ENCODE measurements at places on chromosomes 7 and 10.

DNA sequence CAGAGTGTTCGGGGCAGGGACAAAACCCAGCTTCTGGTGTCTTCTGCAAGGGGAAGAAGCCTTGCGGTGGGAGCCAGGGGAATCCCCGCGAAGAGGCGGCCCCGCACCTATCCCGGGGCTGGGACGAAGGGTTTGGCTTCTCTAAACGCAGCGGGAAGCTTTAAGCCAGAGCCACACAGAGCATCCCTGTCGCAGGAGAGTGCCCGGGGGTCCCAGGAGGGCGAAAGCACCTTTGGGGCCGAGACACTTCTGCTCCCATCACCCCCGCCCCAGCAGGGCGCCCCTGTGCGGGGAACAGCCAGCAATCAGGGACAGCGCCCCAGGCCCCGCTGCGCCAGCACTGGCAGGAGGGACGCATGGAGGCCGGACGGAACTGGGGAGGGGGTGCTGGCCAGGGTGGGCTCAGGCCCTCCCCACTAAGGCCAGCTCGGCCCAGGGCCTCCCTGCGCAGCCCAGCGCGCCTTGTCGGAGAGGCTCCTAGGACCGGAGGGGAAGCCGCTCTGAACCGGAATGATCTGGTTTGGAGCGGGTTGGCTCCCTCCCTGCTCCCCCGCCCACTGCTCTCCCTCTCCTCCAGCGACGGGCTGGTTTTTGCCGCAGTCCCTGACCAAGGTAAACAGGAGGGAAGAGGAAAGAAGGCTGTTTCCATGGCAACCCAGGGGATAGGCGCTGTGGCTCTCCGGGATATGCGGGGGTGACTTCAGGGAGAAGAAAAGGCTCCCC is 63.9 kb downstream of the TMEM209 start:
- peak; percentile 83 for DNase-seq

- DNase-seq: no peak
These were observed 361.0 kb downstream of the PHTF2 start for GRCh38 chr7:78159545-78159944.

GRCh38 chr10:44313761-44314165 is 71.1 kb downstream of the CXCL12 start:
- DNase-seq: no peak

GRCh38 chr7:102912742-102913141 is at the start of gene LRRC17:
LRRC17 (plus strand) TSS chr7:102913000; CDS start chr7:102933914, 20,914 bp downstream.
- DNase-seq: peak; percentile 44

GRCh38 chr7:17150018-17150417 is 148.4 kb upstream of the AHR start:
- DNase-seq: no peak

GRCh38 chr7:110309941-110310340 is 781.0 kb upstream of the LRRN3 start:
- no peak for DNase-seq

DNA sequence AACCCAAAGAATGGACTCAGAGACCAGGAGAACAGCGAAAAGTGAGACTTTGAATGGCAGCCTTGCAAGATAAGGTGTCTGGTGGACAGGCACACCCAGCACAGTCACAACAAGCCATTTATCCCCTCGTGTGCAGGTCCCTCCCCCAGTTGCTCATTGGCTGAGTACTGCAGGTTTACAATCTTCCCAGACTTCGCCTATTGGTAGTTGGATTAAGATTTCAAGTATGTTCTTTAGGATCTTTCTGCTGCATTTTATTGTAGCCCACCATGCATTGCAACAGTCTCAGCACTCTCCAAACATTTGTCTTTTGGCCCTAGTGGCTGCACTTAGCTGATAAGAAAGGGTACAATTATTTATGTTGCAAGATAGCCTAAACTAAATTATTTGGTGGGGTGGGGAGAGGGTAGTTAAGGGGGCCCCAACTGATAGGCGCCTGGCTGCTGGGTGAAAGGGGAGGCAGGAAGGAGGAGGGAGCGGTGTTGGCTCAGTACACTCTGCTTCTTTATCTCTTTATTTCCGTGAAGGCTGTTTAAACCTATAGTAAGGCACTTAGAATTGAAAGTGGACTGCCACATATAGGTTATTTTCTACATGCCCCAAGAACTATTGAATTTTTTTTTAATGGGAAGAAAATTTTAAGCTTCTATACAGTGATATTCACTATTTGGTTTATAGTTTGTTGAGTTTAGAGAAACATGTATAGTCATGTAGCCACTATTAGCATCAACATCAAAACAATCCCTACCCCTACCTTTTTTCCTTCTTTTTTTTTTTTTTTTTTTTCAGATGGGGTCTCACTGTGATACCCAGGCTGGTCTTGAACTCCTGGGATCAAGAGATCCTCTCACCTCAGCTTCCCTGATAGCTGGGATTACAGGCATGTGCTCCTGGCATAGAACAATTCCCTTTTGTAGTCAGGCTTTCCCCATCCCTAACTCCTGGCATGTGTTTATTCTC is 54.2 kb downstream of the GUSB start:
- DNase-seq: no peak

- DNase-seq: no peak
These were observed 17.1 kb downstream of the CNNM1 start for GRCh38 chr10:99346247-99346646.

Measured in SK-N-DZ (cell line).